Esophagus squamous epithelium (tissue), 5 donors: ENCODE measurements at places on chromosomes 6 and 20.

DNA sequence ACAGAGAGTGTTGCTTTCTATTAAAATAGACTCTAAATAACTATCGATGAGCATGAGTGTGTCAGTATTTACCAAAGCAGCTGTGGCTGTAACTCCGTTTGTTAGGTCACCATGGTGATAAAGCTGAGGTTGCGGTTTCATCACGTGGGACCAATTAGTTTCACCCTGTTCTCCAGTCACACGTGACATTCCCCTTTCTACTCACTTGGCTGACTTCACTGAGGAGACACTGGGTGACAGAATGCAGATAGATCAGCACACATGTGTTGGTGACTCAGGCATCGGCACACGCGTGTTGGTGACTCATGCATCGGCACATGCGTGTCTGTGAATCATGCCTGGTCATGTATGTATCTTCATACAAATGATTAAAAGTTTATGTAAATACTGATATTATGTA, 285.4 kb downstream of the THBS2 start:
- no peak for DNase-seq

- DNase-seq: no peak
Observed at GRCh38 chr20:62707921-62708521, 615 bp upstream of the NTSR1 start.

DNA sequence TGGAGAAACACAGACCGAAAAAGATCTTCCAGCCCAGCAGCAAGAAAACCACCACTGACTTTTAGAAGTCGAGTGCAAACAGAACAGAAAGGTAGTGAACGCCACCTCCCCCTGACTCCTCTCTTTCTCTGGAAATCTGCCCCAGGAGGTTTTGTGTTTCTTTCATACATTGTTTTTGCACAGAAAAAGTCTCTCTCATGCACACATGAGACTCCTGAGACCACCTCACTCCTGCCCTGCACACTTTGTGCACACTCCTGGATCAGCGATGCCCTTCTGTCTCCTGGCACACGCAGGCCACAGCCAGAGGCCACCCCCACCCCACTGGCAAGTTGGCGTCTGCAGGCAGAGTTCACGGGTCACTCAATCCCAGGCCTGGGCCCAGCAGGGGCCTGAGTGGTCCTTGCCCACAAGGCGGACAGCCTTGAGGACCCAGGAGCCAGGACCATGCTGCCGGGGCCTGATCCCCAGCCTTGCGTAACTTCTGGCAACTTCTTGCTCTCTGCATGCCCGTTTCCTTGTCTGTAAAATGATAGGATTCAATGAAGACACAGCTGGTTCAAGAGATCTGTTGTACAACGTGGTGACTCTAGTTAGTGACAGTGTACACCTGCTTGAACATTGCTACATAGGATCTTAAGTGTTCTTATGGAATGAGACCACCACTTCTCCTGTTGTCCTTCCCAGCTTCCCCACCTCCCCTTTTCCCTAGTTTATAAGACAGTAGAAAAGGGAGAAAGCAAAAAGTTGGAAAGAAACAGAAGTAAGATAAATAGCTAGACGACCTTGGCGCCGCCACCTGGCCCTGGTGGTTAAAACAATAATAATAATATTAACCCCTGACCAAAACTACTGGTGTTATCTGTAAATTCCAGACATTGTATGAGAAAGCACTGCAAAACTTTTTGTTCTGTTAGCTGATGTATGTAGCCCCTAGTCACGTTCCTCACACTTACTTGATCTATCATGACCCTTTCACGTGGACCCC, 30.2 kb upstream of the CST7 start:
- DNase-seq: no peak

DNA sequence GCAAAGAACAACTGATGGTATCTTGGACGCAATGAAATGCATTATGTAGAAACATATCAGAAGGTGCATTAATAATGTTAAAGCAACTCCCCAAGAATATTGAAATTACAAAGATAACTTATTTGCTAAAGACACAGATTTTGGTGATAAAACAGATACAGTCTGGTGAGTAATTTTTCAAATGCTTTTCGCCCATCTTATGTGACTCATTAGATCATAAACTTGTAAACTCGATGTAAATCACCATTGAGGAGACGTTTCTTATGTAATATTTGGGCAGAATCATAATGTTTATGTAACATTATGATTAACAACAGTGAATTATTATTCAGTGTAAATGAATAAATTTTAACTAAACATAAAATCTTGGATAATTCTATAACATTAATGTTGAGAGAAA, 608.1 kb downstream of the KIF16B start:
- DNase-seq: no peak

GRCh38 chr6:154319231-154319858, 37.3 kb downstream of the IPCEF1 start:
- DNase-seq: no peak

DNA sequence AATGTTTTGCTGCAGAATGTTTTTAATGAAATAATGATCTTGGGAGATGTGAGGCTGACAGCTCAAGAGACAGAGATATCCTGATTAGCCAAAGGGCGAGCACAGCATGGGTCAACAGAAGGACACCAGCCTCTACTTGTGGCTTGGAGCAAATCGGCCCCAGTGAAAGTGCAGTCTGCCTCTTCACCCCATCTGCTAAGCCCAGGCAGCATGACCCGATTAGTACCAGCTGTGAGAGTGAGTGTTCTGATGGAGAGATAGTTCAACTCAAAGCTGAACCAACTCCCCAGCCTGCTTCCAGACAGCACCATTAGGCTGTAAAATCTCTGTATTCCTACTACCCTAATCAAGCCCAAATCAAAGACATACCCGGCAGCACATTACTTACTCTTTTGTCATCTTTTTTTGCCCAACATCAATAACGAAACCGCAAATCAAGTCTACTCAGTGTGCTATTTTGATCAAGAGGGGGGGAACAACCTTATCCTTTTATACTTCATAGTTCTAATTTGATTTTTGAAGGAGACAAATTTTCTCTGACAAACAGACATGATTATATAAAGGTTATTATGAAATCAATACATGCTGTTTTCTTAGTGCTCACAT, 514.1 kb upstream of the NRSN1 start:
- no peak for DNase-seq

DNA sequence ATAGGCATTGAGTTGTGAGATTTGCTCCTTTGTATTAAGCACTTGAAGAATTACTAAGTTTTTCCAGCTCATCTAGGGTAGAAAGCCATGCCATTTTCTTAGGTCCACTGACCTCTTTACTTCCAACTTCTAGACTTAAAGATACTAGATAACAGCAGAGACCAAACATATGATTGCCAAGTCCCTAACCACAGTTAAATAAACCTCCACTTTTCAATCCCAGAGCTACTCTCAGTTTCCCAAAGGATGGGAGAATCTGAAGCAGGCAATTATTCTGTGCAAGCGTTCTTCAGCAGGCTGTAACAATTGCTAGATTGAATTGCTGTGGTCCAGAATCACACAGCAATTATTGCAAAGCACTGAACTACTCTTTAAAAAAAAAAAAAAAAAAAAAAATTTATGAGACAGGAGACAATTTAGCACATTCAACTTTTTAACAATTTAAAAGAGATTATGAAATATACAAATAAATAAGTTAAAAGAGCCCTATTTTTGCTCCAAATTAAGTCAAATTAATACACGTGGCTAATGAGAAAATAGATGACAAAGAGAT, 104.0 kb upstream of the PRSS16 start:
- no peak for DNase-seq

DNA sequence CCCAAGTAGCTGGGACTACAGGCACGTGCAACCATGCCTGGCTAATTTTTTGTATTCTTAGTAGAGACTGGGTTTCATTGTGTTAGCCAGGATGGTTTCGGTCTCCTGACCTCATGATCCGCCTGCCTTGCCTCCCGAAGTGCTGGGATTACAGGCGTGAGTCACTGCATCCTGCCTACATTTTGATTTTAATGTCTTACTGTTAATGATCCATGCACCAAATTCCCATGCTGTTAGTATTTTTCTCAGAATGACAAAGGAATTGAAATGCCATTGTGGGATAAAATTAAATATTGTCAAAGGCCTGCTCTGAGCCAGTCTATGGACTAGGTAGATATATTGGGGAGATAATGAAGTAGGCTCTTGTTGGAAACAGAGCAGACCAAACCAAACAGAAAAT, 28.2 kb downstream of the CBFA2T2 start:
- DNase-seq: no peak

DNA sequence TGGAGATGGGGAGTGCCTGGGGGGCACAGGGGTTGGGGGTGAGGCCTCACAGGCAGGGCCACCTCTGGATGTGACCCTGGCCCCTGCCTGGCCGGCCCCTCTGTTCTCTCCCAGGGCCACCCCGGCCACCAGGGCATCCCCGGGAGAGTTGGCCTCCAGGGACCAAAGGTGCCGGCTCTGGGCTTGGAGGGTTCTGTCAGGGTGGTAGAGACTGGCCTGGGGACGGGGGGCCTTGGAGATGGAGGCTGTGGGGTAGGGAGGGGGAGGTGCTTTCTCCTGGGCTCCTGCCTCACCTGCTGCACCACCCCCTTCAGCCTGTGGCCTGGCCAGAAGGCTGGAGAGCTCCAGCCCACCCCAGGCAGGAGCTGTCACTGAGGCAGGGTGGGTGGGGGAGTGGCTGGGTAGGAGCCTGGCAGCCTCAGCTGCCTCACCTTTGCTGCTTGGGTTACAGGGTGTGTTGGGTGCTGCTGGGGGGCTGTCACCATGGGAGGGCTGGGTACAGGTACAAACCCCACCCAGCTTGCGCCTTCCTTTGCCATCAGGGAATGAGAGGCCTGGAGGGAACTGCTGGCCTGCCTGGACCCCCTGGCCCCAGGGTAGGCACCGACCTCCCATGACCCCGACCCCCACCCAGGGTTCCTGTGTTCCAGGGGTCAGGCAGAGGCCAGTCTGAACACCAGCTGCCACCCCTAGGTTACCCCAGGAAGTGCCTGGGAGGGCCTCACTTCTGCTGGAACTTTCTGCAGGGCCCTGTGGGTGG, 32.7 kb downstream of the COL20A1 start:
- DNase-seq: no peak

DNA sequence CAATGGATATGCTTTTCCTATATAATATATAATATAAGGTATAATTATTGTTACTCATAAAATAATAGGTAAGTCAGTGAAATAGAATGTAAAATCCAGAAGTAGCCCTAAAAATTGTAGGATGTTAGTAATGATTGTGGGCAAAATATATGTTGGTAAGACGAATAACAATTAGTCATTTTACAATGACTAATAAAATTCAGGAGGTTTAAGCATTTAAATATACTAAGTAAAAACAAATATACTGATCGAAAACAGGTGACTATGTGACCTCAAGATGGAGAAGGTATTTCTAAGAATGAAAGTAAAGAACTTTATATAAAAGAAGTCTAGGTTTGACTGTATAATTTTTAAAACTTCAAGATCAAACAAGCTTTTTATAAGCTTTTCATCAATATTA, 28.9 kb downstream of the FUCA2 start:
- DNase-seq: no peak

DNA sequence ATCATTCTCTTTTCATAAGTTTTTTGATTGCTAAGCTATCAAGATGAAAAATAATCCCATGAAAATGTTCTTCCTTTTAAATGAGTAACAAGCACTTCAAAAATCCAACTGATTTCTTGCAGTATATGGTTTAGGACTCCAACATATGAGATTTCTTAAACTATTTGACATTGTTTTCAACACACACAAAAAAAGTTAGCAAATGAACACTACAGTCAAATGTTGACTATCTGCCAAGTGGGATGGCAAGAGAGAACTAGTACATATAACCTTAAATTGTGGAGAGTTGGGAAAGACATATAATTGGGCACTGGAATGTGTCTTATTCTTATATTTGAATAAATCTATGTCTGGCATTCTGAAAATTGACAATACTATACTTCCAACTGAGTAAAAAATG, 15.6 kb downstream of the COL21A1 start:
- no peak for DNase-seq

DNA sequence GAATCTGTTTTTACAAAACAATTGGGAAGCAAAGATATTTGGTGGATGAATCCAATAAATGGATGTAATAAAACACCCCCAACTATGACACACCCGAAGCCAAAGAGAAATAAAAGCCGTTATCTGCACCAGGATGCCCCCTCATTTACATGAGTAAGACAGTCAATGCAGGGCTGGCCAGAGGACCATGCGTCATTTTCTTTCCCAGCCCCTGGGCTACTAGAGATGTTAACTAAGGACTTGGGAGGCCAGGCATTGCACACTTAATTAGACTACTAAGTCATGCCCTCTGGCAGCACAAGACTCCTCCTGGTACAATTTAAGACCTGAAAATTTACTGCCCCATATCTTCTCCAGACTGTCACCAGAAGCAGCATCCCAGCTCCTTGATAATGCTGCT, 3.2 kb downstream of the LEMD2 start:
- DNase-seq: no peak

DNA sequence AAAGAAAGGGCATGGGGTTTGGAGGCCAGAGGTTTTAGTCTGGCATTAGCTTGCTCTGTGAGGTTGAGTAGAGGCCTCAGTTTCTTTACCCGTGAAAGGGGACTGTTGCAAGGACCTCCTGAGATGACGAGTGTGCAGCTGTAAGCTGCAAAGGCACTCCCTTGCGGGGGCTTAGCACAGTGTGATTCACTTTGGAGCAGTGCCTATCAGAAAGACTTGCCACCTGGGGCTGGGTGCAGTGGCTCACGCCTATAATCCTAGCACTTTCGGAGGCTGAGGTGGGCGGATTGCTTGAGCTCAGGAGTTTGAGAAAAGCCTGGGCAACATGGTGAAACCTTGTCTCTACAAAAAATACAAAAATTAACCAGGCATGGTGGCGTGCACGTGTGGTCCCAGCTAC, 7.5 kb upstream of the BAK1 start:
- no peak for DNase-seq

DNA sequence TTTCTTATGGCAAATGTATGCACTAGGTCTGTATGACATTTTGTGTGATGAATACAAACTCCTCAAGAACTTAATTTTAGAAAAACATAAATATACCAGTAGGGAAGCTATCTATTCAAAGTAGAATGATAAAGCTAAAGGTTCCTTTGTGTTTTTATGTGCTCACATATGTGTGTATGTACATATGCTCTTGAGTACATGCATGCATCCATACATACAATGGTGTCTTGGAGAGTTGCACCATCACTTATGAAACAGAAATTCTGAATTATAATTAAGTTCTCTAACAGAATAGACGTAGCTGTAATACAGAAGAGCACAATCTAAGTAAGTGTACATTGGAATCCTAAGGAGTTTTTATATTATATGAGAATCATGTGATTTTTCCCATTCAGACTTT, 2.3 kb downstream of the NKAIN2 start:
- DNase-seq: no peak

- DNase-seq: no peak
Observed at GRCh38 chr6:158249340-158249836, 62.9 kb upstream of the TULP4 start.
